ENCODE measurements at places on chromosomes 12 and 14.

GRCh38 chr14:68231898-68232297, 412.3 kb downstream of the RAD51B start:
- DNase-seq: peak; percentile 41

GRCh38 chr14:23930742-23931141, 22.8 kb upstream of the DHRS4 start:
- DNase-seq: peak; percentile 59

DNA sequence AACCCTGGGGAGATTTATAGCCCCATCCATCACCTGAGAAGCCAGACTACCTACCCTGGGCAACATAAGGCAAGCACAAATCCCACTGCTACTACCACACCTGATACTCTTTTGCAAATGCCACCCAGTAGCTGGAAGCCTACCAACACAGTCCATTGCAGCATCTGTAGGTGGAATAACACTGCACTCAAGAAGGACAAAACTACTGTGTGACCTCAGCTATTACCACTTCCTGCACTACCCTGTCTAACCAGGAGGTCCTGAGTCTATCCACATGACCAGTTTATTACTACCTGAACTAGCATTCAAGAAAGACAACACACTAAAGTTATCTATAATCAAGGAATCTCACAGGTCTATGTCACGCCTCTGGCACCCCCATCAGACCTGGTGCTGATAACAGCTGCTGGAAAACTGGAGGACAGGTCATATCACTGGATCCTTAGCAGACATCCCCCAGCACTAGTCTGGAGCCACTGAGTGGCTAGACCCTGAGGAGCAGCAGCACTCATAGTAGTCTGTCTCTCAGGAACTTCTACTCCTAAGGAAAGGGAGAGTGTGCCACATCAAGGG, 2.9 kb upstream of the CLEC1A start:
- DNase-seq: no peak

DNA sequence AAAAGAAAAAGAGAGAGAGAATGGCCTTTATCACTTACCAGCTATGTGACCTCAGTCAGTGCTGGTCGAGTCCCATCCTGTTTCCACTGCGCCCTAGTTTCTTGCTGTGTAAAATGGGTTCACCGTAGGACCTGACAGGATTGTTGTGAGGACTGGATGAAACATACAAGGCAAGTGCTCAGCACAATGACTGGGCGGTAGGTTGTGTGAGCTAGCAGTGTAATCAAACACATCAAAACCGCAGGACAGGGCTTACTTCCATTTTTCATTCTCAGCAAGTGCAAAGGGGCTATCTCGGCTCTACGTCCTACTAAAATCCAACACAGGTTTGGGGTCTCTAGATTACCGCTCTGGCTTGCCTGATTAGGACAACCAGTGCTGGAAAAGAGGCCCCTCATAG, 36.4 kb upstream of the ATXN2 start:
- DNase-seq: peak; percentile 27

DNA sequence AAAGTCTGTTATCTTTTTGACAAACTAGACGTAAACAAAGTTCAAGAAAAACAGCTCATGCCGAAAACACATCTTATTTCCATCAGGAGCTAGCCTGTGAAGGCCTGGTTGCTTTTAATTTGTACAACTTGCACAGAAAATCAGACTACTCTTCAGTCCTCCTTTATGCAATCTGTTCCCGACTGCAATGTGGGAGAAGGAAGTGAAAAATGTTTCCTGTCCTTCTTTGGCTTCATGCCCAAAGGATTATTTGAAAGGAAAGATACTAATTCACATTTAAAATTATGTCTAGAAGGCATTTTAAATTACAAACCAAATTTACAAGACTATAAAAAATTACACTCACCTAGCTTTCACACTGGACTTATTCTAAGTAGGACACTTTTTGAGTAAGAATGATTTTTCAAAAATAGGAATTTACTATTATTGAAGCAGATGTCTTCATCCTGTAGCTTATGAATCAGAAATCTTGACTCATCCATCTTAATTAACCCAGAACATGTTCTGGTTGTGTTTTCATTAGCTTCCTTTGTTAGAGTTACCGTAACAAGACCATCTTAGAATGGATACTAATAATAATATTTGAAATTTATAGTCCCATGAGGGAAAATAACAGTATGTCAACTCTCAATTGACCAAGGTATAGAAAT, 272.6 kb downstream of the PRKD1 start:
- peak; percentile 61 for DNase-seq

GRCh38 chr12:115588131-115588530, 689.4 kb downstream of the MED13L start:
- DNase-seq: no peak

DNA sequence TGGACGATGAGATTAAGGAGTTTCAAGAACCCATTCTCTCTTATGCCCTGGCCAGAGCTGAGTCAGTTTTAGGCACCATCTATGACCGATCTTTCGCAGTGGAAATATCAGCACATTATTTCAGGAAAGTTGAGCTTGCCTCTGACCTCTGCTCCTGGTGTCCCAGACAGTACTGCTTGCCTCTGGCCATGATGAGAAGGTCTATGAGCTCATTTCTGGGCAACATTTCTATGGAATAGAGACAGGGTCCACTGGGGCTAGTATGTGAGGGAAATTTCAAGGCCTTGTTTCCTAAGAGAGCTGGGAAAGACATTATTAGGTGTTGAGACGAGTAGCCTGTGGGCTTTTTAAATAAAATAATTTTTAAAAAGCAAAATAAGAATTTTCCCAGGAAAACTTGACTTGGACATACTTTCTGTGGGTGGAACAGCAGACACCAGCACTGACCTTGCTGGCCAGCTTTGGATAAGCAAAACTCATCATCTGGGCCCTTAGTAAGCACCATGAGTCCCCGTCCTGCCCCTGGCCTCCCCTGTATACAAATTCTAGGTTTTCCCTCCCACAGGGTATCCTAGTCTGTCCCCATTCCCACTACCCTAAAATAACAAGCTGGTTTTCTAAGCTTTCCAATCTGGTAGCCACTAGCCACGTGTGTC, 43.4 kb downstream of the DIO2 start:
- no peak for DNase-seq

GRCh38 chr12:105704787-105705186, 374.3 kb downstream of the C12orf75 start:
- no peak for DNase-seq

GRCh38 chr12:38838056-38838850, 67.1 kb downstream of the CPNE8 start:
- DNase-seq: no peak

DNA sequence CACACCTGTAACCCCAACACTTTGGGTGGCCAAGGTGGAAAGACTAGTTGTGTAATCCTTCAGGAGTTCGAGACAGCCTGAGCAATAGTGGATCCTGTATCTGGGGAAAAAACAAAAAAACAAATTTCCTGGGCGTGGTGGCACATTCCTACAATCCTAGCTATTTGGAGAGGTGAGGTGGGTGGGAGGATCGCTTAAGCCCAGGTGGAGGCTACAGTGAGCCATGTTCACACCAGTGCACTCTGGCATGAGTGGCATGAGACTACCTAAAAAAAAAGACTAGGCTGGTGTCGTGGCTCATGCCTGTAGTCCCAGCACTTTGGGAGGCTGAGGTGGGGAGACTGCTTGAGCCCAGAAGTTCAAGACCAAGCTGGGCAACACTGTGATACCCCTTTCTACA, 17.2 kb downstream of the PTGES3 start:
- no peak for DNase-seq

DNA sequence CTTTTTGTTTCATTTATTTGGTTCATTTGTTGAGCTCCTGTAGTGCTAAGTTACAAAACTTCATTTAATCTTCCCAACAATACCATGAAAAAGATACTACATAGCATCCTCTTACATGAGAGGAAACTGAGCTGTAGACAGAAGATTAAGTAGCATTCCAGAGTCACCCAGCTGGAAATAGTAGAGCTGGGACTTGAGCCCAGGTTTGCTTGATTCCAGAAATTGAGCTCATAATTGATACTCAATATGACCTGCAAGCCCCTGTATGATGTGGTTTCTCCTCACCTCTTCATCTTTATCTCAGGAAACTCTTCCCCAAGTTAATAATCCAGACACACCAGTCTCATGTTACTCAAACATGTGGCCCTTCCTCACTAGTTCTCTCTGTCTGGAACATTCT, 87.0 kb upstream of the DAAM1 start:
- DNase-seq: no peak

- peak; percentile 83 for DNase-seq
These were observed 35.4 kb downstream of the TAOK3 start for GRCh38 chr12:118337194-118337838.

DNA sequence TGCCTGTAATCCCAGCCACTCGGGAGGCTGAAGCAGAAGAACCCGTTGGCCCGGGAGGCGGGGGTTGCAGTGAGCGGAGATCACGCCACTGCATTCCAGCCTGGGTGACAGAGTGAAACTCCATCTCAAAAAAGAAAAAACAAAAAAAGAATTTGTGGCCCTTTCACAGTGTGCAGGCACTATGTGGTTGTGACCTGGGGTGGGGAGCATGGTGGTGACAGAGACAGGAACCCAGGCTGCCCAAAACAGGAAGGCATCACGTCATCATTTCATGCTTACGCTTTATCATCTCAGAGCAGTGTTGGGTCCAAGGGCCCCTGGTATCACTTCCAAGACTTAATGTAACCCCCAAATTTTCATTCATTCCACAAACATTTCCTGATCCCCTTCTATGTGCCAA, 175.7 kb upstream of the GSC start:
- DNase-seq: no peak

DNA sequence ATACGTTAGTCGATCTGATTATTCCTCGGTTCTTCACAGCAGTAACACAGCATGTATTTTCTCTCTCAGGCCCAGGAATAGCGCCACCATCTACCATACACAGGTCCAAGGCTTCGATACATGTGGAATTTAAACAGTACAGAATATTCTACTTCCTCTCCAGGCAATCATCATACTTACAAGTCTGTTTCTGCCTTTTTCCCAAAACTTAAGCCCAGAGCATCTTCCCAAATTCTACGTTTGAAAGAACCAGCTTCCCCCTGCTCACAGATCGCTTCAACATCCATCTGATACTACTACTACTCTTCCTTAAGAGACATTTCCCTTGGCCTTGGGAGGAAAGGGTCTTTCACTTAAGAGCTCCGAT, 626 bp downstream of the TXNDC16 start:
- DNase-seq: peak; percentile 28

DNA sequence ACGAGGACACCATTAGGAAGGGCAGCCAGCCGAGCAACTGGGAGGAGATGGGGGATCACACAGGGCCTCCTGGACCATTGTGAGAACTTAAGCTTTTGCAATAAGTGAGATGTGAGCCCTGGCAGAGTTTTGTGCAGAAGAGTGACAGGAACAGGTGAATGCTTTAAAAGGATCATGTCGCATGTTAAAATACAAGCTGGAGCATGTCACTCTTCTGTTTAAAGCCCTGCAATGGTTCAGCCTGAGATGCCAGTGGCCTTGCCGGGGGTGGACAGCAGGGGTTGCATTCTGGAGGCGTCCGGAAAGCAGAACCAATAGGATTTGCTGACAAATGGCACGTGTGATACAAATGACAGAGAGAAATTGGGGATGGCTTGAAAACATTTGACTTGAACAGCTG, 137.5 kb upstream of the RFLNA start:
- DNase-seq: no peak

- no peak for DNase-seq
These were observed 24.0 kb upstream of the EVL start for GRCh38 chr14:100041271-100041670.

- no peak for DNase-seq
These were observed 21.3 kb downstream of the IL31 start for GRCh38 chr12:122152754-122153153.

- peak; percentile 5 for DNase-seq
These were observed 93.4 kb downstream of the GPATCH2L start for GRCh38 chr14:76245097-76245496.

GRCh38 chr12:14618983-14619382, 51.3 kb upstream of the PLBD1 start:
- peak; percentile 35 for DNase-seq

- peak; percentile 97 for DNase-seq
These were observed 52.1 kb downstream of the DAD1 start for GRCh38 chr14:22536853-22537338.

GRCh38 chr14:103692159-103692558, 23.1 kb downstream of the XRCC3 start:
- no peak for DNase-seq

DNA sequence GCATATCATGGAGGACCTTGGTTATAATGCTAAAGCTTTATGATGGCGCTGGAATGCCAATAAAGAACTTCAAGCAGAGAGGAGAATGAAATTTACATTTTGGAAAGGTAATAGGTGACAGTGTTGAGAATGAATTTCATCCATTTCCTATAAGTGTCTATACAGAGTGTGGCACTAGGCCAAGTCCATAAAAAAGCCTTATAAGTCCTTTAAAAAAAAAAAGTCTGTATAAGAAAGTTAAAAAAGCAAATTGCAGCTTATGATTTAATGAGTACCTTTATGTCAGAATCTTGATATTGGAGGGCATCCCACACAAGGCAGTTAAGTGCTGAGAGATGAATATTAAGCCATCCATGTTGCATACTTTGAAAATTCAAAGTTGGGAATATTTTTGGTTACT, 62.4 kb downstream of the ATF7IP start:
- DNase-seq: no peak

DNA sequence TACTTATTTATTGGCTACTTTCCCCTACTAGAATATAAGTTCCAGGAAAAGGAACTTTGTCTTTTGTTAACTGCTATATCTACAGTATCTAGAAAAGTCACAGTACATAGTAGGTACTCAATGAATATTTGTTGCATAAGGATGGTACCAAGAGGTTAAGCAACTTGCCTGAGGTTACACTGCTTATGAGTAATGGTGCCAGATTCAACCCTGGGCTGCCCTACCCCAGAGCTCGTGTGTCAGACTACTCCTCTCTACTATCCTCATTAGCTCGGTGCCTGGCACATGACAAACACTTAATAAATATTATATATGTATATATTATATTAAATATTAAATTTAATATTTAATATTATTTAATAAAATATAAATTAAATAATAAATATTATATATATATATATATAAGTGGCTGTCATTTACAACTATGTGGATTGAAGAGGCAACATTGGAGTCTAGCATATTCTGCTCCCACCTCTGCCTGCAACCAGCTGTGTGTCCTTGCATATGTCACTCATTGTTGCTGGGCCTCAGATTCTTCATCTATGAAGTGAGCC, 25.4 kb downstream of the UTP20 start:
- DNase-seq: no peak

DNA sequence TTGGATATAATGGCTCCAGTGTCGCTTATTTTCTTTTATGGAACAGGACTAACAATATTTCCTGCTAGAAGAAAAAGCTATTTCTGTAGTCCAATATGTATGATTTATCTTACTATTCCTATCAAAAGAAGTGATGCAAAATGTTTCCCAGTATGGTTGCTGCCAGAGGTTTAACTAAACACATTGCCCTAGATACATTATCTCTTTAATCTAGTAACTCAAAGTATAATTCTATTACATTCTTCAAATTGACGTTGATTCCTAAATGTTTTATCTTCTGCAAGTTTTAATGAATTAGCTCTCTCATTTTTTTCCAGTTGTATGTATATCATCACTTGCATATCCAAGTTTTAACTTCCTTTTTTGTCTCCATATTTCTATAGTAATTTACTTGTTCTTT, 28.2 kb downstream of the GYS2 start:
- DNase-seq: no peak

All from EH (cell line).